H54 (cell line): ENCODE measurements at places on chromosomes 5 and 9.

- no peak for DNase-seq
Measured at GRCh38 chr5:60323596-60323995, 376.4 kb downstream of the DEPDC1B start.

GRCh38 chr9:107883496-107884124 is 394.0 kb upstream of the KLF4 start:
- DNase-seq = no peak

- no peak for DNase-seq
Measured at GRCh38 chr9:124308606-124309491, 51.1 kb downstream of the NEK6 start.

DNA sequence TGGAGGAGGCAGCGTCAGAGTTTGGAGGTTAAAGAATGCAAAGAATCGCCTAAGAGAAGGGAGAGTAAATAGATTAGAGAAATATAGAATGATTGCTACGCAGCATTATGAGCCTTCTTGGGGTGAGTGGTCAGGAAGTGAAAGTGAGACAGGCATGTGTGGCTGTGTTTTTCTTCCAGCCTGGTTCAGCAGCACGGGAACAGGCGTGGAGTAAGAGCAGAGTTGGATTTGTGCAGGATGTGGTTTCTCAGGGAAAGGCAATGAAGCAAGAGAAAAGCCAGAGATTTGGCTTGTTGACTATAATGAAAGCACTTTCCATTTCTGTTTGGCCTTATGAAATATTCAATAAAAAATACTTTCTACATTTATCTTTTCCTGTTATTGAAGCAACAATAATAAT is 34.3 kb upstream of the FRMD3 start:
- DNase-seq = no peak

- DNase-seq = peak; percentile 43
Measured at GRCh38 chr9:36276781-36277181, 18.5 kb upstream of the GNE start.

DNA sequence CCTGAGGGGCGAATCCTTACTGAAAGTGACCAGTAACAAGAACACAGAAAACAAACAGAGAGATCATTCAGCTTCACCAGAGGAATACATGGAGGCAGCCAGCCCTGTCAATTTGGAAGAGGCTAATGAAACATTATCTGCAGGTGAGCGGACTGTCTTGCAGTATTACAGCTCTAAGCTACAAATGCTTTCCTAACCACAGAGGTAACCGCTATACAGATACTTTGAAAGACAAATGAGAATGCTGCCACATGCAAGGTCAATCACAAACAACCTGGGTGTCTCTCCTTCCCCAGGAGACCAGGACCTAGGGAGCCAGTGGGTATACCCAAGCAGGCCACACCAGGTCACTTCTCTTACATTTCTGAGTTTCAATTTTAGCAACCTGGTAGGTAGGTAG is 30.2 kb downstream of the EFNA5 start:
- no peak for DNase-seq

DNA sequence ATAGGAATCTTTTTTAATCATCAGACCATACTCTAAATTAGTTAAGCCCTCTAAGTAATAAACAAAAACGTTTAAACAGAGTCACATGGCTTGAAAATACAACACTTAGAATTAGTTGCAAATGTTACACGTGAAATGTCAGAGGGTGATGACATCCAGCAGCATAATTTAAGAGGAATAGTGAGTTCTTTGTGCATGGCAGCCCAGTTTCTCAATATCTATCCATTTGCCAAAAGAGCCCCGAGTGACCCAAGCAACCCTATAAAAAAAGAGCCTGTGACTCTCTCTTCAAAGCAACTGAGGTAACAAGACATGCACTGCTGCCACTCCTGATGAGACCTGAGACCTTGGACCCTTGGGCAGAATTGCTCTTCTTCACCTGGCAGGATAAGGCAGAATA is 96.9 kb upstream of the RASA1 start:
- DNase-seq = no peak

DNA sequence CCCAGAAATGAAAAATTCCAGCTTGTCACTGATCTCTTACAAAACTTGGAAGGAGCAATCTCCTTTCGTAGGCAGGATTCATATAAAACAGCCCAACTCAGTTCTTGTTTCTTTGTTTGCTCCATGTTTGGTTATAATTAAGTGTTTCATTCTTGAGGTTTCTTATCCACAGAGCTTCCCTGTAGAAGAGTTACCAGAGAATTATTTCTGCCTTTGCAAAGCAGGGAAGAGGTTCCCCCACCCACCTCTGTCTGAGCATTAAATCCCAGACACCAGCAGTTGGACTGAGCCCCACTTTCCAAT is 34.1 kb upstream of the RAI14 start:
- DNase-seq = no peak

DNA sequence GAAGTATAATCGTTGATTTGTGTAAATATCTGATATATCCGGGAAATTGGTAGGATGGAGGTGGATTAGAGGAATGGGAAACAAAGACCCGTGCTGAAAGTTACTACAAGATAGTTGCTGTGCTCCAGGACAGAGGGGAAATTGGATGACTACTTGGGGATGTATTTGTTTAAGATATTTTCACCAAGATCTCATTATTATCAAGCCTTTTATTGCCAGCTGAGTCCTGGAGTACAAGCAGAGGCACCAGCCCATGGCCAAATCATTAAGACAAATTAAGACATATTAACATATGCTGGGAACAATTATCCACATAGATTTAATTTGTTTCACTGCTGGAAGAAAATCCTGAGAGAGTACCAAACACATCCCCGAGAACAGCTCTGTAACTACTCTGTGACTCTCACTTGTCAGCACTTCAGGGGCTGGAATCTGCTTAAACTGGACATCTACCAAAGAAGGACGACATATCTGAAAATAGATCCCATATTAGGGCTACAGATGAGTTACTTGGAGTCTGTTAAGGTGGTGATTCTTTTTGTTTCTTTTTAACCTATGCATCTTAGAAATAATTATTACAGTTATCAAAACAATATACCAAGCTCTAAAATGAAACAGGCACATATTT is 68.2 kb downstream of the SLC1A1 start:
- DNase-seq = no peak

DNA sequence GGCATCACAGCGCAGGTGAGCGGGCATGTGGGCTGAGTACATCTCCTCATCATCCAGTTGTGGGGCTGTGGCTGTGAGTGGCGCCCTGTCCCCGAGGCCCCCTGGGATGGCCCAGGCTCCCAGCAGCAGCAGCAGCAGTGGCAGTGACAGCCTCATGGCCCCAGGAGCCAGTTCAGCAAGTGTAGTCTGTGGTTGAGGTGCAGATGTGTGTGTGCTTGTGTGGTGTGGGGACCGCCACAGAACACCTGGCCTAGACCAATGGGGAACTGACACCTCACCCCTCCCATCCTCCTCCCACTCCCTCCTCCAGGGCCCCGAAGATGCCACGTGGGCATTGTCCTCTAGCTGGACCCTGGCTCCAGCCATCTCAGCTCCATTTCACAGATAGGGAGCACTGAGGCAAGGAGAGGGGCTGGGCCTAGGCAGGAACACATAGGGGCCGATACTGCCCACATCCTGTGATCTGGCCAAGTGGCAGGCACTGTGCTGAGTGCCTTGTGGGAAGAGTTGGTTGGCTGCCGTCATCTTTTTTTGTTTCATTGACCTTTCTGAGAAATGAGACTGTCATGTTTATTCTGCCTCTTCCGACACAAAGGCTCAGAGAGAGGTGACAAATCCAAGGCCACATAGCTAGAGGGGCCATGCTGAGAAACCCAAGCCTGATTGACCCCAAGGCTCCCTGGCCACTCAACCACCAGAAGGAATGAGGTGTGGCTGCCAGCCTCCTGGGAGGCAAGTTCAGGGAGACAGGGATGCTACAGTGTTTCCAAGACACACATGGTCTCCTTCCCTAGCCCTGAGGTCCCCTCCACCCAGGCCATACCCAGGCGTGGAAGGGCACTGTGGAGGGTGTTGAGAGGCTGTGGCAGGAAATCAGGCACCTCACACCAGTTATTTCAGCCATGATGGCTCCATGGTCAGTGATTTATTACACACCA is at the start of gene MZB1:
MZB1 (minus strand) TSS at position 213 of the 938 bp plus-strand sequence; CDS start at position 156, 57 bp downstream.
- no peak for DNase-seq

DNA sequence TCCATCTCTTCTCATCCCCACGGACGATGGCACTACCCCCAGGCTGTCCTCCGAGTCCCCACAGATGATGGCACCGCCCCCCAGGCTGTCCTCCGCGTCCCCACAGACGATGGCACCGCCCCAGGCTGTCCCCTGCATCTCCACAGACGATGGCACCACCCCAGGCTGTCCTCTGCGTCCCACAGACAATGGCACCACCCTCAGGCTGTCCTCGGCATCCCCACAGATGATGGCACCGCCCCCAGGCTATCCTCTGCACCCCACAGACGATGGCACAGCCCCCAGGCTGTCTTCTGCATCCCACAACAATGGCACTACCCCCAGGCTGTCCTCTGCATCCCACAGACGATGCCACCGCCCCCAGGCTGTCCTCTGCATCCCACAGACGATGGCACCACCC is 57.4 kb upstream of the PTCH1 start:
- DNase-seq = no peak

DNA sequence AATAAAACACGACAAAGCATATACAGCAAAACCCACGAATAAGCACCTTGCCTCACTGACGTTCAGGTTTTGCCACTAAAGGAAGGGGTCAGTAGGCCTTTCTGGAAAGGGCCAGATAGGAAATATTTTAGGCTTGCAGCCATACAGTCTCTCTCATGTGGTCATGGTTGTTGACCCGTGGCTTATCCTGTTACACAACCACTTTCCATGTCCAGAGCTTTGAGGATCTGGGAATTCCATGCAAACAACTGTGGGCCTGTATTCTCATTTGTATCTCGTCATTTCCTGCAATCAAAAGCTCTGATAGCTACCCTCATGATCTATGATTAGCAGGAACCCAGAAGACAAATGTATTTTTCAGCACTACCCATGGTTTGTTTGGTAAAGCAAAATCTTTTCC is 108.3 kb downstream of the DRD1 start:
- DNase-seq = no peak

DNA sequence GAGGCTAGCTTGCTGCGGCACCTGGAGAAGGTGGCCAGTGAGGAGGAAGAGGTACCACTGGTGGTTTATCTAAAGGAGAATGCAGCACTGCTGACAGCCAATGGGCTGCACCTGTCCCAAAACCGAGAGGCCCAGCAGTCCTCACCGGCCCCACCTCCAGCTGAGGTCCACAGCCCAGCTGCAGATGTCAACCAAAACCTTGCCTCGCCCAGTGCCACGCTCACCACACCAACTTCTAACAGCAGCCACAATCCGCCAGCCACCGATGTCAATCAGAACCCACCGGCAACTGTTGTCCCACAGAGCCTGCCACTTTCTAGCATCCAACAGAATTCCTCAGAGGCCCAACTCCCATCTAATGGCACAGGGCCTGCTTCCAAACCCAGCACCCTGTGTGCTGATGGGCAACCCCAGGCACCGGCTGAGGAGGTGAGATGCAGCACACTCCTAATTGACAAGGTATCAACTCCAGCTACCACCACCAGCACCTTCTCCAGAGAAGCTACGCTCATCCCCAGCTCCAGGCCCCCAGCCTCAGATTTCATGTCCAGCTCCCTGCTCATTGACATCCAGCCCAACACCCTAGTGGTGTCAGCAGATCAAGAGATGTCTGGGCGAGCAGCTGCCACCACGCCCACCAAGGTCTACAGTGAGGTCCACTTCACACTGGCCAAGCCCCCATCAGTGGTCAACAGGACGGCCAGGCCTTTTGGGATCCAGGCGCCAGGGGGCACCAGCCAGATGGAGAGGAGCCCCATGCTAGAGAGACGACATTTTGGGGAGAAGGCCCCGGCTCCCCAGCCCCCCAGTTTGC is 8.0 kb downstream of the SYNPO start:
- DNase-seq = no peak

GRCh38 chr5:73903169-73903568 is 277.2 kb downstream of the ARHGEF28 start:
- no peak for DNase-seq

DNA sequence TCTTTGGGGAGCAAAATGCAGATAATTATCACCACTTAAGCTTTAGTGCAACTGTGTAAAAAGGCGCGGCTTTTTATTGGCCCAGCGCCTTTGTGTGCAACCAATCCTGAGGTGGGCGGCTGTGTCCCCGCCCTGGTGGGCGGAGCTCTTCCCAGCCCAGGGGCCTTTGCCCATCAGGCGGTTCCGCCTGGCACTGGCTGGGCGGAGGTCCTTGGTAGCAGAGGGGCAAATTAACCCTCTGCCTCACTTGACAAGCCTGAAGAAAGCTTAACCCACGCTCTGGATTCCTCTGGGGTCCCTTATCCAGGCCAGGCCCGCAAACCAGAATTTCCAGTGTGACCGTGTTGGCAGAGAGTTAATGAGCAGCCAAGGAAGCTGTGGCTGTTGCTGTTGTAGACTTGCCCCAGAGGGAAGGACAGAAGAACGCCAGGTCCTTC is 12.8 kb upstream of the NIPAL4 start:
- DNase-seq = no peak

GRCh38 chr9:2163231-2163885 is 148.2 kb downstream of the SMARCA2 start:
- no peak for DNase-seq

DNA sequence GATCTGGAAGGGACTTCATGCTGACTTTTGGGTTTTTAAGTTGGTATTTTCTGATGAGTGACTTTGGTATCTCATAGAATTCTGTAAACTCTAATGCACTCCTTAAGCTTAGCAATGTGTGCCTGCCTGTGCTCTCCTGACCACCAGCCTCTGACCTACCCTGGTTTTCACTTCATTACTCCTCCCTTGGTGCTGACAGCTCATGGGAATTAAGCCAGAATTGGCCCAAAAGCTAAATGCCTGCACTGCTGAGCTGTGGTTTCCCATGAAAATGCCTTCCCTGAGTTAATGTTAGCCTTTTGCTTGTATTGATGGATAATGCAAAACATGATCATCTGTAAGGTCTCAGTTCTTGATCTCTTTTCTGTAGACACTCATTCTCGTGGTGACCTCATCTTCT is 308.0 kb downstream of the DOCK8 start:
- DNase-seq = no peak
